ENCODE measurements at places on chromosomes 16 and 17.

DNA sequence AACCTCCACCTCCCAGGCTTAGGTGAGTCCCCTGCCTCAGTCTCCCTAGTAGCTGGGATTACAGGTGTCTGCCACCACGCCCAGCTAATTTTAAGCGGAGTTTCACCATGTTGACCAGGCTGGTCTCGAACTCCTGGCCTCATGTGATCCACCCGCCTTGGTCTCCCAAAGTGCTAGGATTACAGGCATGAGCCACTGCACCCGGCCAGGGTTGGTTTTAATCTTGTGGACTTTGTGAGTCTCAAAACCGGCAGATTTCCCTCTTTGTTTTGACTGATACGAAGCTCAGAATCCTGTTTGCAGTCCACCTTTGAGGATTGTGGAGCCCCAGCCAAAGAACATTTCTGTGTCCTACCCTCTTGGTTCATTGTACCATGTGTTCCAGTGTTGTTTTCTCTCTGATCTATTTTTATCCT lies 16.4 kb upstream of the CPSF4L start:
- no peak for DNase-seq

GRCh38 chr16:58499615-58500351 lies at the start of gene NDRG4:
Gene NDRG4, plus strand, starts transcription at chr16:58500143. Its CDS starts 106 bp downstream, at chr16:58500249.
- DNase-seq, result no peak

DNA sequence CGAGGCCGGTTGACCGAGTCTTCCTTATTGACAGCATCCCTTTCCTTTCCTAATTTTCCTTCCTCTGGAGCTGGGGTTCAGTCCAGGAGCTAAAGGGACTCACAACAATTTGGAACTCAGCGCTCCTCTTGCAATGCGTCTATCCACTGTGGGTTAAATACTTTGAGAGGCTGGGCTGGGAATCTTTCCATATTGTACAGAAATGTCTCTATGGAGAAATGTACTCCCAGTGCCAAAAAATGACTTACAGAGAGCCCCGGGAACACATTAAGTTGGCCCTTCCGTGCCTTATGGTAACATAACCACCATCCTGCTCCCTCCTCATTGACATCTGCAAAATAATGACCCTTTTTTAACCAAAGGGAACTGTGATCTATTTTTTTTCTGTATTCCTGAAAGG lies 192.8 kb downstream of the FTO start:
- no peak for DNase-seq

GRCh38 chr16:84672276-84673202 lies 24.2 kb downstream of the KLHL36 start:
- peak; percentile 83 for DNase-seq

GRCh38 chr17:65356536-65356935 lies 204.9 kb downstream of the AXIN2 start:
- DNase-seq, result no peak

GRCh38 chr16:88351491-88352101 lies 31.2 kb upstream of the ZNF469 start:
- DNase-seq, result no peak

DNA sequence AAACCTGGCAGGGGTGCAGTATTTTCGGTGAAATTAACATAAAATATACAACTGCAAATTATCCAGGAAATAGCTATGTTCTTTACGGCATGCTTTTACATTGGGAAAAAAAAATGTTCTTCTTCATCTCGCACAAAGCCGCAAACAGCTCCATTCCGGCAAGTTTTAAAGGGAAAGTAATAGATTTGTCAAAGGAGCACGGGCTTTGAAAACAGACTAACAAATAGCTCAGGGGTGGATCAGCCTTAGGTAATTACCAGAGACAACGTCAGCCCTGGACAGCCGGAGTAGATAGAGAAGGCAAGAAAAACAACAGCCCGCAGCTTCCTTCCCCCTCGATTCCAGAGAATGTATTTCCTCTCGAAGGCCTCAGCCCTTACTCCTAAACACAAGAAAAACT lies 222.5 kb downstream of the C16orf78 start:
- DNase-seq, result no peak

GRCh38 chr16:4894276-4895150 lies 42.4 kb downstream of the PPL start:
- DNase-seq, result no peak

GRCh38 chr17:6450926-6451832 lies 6.9 kb downstream of the PIMREG start:
- no peak for DNase-seq

- DNase-seq, result peak; percentile 49
These were observed 53.5 kb downstream of the SREBF1 start for GRCh38 chr17:17783116-17783824.

DNA sequence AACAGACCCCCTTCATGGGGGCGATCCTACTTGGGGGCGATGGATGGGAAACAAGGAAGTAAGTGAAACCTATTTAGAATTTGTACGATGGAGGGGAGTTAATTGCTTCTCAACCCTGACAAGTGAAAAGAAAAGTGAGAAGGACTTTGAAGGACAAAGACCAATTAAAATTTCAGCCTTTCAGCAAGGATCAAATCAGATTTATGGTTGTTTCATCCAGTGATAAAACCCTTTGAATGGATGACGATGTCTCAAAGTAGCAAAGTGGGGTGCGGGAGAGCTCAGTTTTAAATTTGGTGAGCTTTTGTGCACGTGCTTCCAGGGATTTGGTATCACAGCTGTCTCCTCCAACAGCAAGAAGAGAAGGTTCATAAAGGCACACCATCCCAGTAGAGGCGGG lies 51.7 kb downstream of the CMIP start:
- no peak for DNase-seq

DNA sequence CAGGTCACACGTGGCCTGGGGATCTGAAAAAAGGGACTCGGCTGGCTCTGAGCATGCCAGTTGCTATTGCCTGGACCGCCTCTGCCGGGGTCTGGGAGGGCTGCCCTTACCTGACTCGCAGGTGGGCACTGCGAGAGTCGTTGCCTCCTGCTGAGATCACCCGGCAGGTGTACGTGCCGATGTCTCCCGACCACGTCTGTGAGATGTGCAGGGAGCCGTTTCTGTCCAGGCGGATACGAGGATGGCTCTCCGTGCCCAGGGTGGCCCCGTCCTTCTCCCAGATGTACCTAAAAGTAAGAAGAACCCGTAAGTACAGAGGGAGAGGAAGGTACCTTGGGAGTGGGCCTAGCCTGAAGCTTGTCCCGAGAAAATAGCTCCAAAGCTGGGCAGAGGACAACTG lies 112.0 kb upstream of the CDC42EP4 start:
- no peak for DNase-seq

- no peak for DNase-seq
These were observed 909 bp upstream of the RSL1D1 start for GRCh38 chr16:11852092-11852809.

GRCh38 chr17:61343576-61343975 lies 56.1 kb upstream of the TBX2 start:
- DNase-seq, result no peak

DNA sequence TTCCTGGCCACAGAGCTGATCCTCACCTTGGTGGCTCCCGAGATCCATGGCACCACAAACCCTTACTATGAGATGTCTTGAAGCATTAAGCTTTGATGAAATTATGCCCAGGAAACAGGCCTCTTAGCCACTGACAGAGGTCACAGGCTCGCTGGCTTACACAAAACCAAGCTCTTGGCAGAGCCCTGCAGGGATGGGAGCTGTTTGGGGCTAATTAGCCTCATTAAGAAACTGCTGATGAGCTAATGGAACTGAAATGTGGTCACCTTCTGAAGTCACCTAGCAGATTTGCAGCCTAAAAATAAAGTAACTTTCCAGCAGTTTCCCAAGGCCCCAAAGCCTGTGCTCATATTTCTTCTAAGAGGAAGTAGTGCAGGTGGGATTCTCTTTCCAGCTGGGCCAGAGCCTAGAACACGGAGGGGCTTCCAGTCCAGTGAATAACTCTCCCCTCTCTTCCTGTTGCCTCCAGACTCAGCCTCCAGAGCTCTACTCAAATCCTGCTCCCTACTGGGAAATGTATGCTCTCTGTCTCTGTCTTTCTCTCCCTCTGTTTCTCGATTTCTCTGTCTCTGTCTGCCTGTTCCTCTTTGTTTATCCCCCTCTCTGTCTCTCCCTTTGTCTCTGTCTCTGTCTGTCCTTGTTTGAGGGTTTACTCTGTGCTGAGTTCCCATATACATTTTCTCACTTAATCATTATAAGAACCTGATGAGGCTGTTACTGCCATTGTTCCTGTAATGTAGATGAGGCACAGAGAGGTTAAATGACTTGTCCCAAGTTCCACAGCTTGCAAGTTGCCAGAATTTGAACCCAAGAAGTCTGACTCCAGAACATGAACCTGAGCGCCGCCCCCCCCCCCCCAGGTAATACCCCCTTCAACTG lies 338.9 kb downstream of the CA10 start:
- no peak for DNase-seq

DNA sequence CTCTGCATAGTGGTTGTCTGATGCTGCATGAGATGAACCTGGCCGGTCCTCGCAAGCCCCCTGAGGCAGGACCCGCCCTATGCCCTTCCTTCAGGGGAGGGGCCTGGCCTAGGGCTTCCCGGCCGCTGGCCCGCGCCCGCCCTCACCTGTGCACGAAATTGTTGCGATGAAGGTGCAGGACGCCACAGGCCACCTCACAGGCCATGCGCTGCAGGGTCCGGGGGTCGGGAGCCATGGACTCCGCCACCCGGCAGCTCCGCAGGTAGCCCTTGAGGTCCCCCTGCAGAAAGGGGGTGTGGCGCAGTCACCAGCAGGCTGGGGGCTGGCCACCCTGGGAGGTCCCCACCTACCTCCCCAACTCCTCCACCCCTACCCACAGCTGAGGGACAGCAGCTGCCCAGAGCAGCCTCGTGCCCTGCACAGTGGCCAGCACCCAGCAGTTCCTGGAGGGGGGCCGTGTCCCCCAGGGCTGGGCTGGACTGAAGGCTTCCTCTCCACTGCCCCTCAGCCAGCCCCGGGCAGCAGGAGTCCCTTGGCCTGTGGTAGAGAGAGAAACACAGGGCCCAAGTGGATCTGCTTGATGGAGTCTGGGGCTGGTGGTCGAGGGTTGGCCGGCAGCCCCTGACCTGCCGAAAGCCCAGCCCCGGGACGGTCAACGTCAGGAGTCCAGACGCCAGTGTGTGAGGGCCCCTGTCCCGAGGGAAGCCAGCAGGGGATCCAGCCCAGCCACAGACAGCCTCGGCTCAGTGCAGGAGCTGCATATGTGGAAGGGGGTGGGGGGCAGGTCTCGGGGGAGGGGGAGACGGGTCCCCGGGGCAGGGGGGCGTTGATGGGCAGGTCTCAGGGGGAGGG lies 38.8 kb upstream of the PVALEF start:
- no peak for DNase-seq

DNA sequence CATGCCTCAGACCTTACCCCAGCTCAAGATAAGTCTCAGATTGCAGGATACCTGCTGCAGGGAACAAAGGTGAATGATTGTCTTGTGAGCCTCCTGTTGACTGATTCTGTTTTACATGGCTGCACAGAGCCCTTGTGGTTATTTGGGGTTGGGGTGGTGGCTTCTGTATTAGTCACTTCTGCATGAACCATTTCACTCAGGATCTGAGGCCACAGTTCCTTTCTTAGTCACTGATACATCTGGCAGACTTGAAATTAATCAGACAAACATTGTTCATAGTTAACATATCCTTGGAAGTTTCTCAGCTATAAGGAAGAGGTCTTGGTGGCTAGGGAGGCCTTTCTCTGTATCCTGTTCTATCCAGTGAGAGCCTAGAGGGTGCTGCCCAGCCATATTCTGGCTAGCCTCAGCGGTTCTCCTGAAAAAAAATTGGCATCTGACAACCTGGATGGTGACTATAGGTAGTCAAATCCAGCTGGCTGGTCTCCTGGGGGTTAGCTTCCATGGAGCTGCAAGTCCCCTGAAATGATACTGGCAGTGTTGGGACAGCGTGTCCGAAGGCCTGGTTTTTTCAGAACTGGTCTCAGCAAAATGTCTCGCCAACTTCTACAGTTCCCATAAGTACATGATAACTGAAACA lies 8.4 kb upstream of the PLK1 start:
- no peak for DNase-seq

GRCh38 chr16:77033516-77033915 lies 157.5 kb upstream of the MON1B start:
- DNase-seq, result no peak

- no peak for DNase-seq
These were observed 62.0 kb upstream of the CRHR1 start for GRCh38 chr17:45722161-45722560.

DNA sequence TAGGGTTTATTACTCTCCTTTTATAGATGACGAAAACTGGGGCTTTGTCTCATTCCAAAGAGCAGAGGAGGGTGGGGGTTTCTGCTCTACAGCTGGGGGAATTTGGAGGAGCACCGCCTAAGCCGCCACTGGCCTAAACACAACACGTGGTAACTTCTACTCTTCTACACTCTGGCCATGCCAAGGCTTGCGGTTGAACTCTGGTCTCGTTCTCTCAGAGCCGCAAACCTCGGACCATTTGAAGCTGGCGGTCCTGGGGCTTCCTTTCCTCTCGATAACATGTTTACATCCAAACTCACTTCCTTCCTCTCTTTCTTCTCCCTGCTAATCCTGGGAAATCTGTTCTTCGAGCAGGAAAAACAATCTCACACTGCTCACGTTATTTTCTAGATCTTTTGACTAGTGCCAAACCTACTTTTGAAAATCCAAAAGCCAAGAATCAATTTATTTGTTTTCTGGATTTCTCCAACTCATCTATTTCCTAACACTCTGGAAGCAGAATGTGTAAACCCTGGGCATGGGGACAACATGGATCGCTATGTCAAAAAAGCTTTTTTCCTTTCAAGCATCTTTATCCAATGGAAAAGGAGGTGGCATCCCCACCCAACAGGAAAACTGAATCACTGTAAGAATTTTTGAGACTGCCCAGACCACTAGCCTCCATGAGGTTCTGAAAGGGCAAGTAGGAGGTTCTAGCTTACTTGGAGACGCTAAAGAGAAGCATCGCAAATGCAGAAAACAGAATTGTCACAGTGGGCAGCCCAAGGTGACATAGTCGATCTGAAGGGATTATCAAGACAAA lies 13.6 kb upstream of the EEF2K start:
- peak; percentile 56 for DNase-seq

GRCh38 chr16:66430214-66430613 lies 3.1 kb downstream of the BEAN1 start:
- DNase-seq, result no peak

Measured in activated CD4-positive, alpha-beta T cell treated with anti-CD3 and anti-CD28 coated beads, Interleukin-2, amount 50 U/mL, for 4 hours (primary cell).